Stimulated activated CD8-positive, alpha-beta memory T cell treated with anti-CD3 and anti-CD28 coated beads, Interleukin-4, amount 100 ng/mL, for 1 hour (primary cell): ENCODE measurements at places on chromosomes 11 and 22.

GRCh38 chr22:37884420-37884819 lies 21.7 kb upstream of the MICALL1 start:
- DNase-seq, result no peak

DNA sequence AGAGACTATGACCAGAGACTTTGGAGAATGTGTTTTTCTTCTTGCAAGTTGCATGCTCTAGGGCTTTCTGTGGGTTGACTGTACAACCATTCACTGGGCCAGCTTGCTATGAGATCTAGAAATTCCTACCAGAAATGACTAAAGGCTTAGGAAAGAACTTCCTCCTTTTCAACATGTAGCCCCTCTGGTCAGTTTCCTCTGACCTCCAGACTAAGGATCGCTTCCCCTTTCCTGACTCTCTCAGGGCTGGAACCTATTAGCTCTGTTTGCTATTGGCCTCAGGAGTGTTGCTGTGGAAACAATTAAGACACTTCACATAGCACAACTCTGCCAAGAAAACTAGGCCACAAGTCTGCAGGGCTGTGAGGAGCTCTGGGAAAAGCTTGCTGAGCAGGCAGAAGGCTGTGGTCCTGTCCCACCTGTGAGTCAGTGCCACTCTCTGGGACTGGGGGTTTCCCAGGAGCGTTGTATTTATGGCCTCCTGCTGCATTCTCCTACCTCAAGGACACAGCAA lies 10.7 kb downstream of the CRY2 start:
- no peak for DNase-seq

GRCh38 chr22:41793871-41794270 lies 6.6 kb upstream of the CCDC134 start:
- no peak for DNase-seq

- no peak for DNase-seq
Measured at GRCh38 chr11:38392176-38392575, 1794.1 kb upstream of the RAG2 start.

DNA sequence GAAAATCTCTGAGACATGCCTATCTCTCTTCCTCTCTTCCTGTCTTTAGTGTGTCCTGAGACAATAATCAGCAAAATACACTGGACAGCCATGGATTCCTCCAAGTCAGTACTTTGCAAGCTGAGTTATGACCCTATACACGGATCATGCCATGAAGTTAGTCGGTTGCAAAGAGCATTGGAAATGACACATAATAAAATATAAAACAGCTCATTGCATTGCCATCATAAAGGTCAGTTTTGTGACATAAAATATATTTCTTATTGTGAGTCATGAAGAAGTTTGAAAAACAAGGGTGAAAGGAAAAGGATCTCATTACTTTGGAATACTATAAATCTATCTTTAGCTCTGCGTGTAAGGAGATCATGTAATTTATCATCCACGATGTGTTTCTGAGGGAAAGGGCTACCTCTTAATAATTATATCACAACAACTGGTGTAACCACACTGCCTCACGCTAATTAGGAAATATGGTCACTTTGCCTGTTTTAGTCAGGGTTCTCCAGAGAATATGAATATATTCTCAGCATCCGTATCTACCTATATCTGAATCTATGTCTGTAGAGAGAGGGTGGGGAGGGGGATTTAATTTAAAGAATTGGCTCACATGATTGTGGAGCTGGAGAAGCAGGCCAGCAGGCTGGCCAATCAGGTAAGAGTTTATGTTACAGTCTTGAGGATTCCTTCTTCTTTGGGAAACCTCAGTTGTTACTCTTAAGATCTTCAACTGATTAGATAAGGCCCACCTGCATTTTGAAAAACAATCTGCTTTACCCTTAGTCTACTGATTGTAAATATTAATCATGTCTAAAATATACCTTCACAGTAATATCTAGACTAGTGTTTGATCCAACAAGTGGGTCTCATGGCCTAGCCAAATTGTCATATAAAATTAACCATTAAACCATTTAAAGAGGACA lies 198.8 kb downstream of the FAT3 start:
- no peak for DNase-seq

GRCh38 chr11:6253197-6253596 lies 6.4 kb upstream of the CCKBR start:
- no peak for DNase-seq

GRCh38 chr11:68343761-68344256 lies 31.4 kb downstream of the LRP5 start:
- DNase-seq, result no peak

DNA sequence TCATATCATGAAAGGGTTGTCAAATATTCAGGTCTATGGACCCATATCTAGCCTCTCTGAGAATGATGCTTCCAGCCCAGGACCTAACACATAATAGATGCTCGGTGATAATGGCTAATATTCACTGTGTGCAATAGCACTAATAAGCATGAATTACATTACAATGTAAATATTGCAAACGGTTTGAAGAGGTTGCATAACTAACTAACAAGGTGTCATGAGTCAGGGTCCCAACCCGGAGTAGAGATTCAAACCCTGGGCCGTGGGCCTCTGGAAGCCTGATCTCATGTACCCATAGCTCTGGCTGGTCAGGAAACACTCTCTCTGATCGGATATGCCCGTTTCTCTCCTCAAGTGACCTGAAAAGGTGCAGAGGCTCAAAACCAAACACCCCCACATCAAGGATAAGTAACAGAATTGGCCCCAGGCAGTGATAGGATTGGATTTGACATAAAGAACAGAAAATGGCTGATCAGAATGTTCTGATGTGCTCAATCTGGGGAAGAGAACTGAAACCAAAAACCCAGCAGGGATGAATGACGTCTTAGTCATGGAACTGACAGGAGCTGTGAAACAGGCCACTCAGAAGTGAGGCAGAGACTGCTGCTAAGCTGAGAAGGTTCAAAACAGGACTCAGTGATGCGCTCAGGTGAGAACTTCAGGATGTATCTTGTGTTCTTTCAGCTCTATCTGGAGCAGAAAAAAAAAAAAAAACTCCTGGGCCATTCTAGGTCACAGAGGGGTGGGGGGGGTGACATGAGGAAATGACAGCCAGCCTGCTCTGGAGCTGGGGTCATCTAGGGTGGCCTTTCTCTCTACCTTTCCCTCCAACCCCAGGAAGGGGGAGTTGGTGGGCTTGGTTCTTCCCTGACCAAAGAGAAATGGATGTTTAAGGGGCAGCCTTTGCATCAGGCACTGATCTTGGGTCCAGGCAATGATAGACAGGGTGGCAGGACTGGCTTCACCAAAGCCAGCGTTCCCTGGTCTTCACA lies 6.6 kb upstream of the KCTD17 start:
- no peak for DNase-seq

DNA sequence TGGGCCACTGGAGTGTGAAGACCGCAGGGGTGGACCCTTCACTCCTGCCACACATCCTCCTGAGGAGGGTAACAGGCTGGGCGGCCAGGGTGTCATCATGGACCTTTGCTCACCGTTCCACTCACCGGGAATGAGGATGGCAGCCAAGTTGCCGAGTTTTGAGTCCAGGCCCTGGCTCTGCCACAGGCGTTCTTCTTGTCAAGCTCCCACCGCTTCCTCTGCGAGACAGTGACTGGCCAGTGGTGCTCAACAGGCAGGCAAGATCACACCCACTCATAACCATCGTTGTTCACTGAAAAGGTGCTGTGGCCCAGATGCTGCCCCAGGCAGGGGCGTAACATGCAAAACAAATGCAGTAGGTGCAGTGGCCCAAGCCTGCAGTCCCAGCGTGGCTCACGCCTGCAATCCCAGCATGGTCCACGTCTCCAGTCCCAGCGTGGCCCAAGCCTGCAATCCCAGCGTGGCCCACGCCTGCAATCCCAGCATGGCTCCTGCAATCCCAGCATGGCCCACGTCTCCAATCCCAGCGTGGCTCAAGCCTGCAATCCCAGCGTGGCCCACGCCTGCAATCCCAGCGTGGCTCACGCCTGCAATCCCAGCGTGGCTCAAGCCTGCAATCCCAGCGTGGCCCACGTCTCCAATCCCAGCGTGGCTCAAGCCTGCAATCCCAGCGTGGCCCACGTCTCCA lies 5.0 kb upstream of the PANX2 start:
- no peak for DNase-seq

DNA sequence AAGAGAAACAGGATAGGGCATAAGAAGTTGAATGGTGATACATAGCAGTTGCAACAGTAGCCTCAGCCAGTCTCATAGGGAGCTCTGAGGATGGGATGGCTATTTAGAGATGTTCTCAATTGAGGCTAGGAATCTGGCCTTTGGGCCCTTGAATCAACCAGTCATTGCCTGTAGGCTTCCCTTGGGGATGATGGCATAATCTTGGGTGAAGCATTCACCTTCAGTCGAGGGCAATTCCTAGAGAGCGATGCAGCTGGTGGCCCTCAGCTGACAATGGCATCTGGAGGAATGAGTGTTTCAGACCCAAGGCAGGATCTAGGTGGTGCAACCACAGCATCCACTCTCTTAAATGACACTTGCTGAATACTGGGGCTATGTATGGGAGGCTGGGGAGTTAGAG lies 61.0 kb downstream of the CCDC81 start:
- no peak for DNase-seq

DNA sequence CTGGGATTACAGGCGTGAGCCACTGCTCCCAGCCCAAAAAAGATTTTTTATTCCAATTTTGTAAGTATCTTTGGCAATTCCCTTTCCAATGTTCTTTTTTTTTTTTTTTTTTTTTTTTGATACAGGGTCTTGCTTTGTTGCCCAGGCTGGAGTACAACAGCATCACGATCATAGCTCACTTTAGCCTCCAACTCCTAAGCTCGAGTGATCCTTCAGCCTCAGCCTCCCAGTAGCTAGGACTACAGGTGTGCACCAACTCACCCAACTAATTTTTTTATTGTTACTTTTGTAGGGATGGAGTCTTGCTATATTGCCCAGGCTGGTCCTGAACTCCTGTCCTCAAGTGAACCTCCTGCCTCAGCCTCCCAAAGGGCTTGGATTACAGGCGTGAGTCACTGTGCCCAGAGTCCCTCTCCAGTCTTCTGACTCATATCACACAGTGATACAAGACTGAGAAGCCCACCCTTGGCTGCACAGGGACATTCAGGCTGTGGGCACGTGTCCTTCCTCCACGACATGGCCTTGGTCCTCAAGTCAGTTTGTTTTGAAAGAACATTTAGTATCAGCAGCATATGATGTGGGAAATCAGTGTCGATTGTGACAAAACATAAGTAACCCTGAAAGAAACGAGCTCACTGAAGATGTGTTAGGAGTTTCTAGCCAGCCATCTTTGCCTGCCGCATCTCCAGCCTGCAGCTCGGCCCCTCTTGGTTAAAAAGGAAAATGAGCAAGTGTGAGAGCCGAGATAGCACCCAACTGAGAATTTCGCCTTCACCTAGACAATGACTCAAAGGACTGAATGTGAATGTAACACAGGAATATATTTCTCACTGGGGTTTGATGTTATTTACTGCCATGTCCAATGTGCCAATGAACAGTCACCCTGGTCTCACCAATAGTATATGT lies 175.5 kb downstream of the MN1 start:
- no peak for DNase-seq

- DNase-seq, result no peak
Measured at GRCh38 chr22:32961497-32961896, 96.7 kb downstream of the SYN3 start.

- peak; percentile 33 for DNase-seq
Measured at GRCh38 chr11:61477727-61478148, 30.8 kb upstream of the LRRC10B start.

GRCh38 chr11:116202922-116203321 lies 569.9 kb downstream of the BUD13 start:
- no peak for DNase-seq

GRCh38 chr11:44988111-44988510 lies 37.4 kb upstream of the TP53I11 start:
- no peak for DNase-seq

GRCh38 chr11:111922803-111923202 lies 4.1 kb downstream of the C11orf52 start:
- no peak for DNase-seq

GRCh38 chr11:18253233-18253632 lies 4.8 kb upstream of the SAA2 start:
- DNase-seq, result no peak

DNA sequence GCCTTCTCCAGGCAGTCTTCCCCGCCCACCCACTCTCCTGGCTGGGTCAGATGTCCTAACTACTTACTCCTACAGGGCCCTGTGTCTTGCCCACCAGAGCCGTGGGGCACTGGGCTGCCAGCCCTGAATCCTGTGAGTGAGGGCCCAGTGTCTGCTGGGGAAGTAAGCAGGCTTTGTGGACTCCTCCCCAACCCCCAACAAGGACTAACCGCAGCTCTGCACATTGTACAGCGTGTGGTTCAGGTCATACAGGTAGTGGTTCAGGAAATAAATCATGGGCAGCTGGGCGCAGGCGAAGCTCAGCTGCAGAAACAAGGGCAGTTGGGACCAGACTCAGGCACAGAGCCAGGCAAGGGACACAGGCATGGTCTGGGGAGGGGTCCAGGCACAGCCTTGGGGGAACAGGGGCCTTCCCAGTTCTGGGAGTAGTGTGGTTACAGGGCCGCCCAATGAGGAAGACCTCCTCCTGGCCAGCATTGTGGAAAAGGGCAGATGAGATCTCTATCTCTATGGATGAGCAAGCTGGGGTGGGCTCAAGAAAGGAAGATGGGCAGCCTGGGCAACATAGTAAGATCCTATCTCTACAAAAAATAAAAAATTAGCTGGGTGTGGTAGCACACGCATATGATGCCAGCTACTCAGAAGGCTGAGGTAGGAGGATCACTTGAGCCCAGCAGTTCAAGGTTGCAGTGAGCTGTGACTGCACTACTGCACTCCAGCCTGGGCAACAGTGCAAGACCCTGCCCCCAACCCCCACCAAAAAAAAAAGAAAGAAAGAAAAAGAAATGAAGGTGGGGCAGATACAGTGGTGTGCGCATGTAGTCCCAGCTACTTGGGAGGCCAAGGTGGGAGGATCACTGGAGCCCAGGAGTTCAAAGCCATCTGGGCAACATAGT lies 5.5 kb downstream of the UNC93B1 start:
- DNase-seq, result no peak

DNA sequence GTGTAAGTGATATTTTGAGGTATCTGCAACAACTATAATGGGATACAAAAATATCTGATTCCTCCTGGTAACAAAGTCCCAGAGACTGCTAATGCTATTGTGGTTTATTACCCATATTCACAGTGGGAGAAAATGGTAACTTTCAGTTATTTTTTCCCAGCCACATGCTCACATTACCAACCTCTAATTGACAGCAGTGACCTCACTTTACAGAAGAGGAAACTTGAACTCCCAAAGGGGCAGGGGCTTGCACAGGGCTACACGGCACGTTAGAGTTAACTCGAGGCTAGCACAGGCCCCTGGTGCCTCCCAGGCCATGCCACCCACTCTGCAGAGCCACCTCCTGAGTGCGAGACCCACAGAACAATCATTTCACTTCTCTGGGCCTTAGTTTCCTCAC lies 132.4 kb downstream of the TENM4 start:
- DNase-seq, result no peak
